COR-L47 (cell line): ENCODE measurements at places on chromosomes 13 and 19.

DNA sequence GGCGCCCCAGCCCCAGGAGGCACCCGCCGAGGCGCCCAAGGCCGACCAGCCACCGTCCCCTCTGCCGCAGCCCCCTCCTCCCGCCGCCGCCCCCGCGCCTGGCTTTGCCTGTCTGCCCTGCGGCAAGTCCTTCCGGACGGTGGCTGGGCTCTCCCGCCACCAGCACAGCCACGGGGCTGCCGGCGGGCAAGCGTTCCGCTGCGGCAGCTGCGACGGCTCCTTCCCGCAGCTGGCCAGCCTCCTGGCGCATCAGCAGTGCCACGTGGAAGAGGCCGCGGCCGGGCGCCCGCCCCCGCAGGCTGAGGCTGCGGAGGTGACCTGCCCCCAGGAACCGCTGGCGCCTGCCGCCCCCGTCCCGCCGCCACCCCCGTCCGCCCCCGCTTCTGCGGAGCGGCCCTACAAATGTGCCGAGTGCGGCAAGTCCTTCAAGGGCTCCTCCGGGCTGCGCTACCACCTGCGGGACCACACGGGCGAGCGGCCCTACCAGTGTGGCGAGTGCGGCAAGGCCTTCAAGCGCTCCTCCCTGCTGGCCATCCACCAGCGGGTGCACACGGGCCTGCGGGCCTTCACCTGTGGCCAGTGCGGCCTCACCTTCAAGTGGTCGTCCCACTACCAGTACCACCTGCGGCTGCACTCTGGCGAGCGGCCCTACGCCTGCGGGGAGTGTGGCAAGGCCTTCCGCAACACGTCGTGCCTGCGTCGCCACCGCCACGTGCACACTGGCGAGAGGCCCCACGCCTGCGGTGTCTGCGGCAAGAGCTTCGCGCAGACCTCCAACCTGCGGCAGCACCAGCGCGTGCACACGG is 2.6 kb upstream of the NAT14 start:
- no peak for DNase-seq

DNA sequence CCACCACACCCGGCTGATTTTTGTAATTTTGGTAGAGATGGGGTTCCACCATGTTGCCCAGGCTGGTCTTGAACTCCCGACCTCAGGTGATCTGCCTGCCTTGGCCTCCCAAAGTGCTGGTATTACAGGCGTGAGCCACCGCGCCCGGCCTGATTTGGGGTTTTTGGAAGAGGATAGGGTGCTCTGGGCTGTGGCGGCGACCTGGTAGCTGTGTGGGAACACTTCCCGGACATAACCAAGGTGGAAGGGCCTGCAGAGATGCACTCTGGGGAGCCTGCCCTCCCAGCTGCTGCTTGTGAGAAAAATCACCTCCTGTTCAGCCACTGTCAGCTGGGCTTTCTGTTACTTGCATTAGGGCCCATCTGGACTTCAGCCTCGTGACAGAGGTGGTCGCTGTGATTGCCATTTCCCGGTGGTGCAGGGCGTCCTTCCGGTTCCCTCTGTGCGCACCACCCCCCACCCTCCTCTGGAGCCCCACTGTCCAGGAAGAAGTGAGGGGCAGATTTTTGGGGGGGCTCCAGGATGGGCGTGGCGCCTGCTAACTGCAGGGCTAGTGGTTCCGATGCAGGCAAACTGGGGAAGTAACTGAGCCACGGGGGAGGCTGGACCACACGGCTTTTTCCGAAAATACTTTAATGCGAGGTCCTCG is 7.5 kb downstream of the IL4I1 start:
- DNase-seq = no peak

GRCh38 chr13:79904581-79904980 is 423.6 kb downstream of the NDFIP2 start:
- no peak for DNase-seq

DNA sequence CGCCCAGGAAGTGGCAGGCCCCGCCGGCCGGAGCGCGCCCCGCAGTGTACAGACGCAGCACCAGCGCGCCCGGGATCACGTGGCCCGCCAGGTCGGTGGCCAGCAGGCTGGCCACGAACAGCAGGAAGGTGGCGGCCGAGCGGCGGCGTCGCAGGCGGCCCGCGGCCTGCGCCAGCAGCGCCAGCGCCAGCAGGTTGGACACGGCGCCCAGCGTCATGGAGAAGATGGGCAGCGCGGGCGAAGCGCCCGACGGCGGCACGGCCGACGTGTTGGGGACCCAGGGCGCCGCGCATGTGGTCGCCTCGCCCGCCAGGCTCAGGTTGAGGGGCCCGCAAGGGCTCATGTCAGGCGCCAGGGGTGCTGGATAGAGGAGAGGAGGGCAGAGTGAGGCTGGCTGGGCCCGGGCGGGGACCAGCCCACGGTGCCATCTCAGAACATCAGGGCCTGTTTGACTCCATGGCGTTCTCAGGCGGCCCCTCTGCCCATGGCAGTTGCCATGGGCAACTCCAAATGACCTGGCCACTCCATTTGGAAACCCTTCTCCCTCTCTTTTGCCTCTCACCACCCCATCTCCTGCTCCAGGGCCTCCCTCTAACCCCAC is 1.1 kb downstream of the PTGER1 start:
- DNase-seq = no peak

- DNase-seq = no peak
These were observed 26.6 kb downstream of the KLF12 start for GRCh38 chr13:74107598-74107997.

- no peak for DNase-seq
These were observed 448.1 kb downstream of the DIAPH3 start for GRCh38 chr13:59715611-59716010.

DNA sequence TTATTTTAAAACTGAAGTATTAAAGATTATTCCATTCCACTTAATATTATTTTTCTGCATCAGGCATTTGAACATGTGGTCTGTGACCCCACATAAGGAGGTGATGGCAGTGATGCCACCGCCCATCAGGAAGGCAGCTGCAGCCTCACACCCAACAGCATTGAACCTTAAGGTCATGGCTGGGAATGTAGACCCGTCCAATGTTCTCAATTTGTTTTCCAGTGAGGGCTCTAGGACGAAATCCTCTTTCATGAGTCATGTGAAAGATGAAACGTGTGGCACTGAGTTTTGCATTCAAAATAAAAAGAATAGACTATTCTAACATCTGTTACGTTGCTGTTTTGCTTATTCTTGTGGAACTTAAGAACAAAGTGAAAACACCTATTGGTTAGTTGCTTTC is 74.5 kb upstream of the ANKRD10 start:
- DNase-seq = no peak

DNA sequence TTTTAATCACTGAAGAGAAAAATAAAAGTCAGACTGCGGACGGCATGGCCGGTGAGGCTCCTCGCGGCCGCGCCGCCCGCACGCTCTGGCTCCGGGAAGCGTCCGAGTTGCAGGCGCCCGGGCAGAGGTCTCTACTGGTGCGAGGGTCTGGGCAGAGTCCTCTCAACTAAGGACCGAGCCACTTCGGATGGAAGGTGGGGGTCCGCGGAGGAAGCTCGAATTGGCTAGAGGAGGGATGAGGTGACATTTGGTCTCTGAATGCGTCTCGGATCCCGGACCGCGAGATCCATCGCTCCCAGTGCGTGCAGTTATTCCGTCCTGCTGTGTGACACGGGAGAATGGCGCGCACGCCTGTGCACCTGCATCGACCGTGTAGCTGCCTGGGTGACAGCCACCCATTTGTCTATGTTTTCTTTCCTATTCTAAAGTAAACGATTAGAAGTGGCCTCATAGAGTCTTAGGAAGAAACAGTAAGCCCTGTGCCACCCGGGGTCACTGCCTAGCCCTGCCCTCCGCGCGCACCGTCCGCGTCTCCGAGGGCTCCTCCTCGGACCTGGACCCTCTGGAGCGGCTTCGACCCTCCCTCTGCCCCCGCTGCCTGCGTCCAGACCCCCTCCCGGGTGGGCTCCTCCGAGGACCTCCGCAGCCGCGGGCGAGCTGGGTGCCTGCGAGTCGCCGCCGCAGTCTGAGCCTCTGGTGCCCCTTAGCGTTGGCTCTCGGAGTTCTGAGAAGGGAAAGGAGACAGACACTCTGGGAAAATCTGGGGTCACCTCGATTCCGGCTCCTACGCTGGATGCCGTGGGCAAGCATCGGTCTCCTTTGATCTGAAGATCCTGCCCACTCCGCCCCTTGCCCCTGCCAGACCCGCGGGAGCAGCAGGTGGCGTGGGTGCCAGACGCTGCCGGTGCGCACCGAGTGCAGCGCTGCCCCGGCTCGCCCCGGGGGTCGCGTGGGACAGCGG is 347.4 kb downstream of the LIG4 start:
- peak; percentile 84 for DNase-seq

- DNase-seq = no peak
These were observed 2.8 kb downstream of the ZIC5 start for GRCh38 chr13:99968521-99969452.

DNA sequence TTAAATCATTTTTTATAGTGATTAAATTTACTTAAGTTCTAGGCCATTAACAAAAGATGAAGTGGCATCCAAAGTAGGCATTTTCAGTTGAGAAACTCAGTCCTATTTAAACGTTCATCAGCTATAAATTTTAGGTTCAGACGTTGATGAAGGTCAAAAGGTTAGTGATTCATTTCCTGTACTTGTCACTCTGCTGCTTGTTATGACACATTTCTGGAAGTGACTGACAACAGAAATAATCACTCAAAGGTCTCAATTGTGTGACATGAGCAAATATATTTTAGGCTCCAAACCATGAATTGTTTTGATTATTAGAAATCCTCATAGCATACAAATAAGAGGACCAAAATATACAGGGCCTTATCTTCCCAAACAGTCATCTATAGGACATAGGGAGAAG is 10.3 kb upstream of the EDNRB start:
- DNase-seq = no peak
